ENCODE measurements at places on chromosomes 16 and 17. TPM values are rescaled to one million over a fixed set of nuclear protein-coding genes. Genes with fewer than 3 reads are reported as not detected.

DNA sequence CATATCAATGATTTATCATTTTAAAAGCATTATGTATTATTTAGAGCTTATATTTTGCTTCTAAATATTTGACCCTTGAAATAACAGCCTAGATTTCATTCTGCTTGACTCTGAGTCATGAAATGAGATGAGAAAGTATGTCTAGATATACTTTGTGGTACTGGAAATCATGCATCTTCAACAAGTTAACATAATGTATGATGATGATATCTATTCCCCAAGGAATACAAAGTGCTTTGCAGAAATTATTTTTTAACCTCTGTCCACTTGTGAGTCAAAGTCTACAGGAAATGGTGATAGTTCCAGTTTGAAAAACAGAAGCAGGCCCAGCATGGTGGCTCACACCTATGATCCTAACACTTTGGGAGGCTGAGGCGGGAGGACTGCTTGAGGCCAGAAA, 36.1 kb downstream of the GOSR1 start:
- H3K36me3 ChIP-seq: peaks cover 30% of the 10 kb centered on the region
- H3K4me3 ChIP-seq: no peak overlapping the region
- no peak overlapping the region for H3K27ac ChIP-seq

AATK gene
- 0.48 TPM for total RNA-seq

- H3K4me3 ChIP-seq: peak overlapping the region; percentile 87
- peak overlapping the region; percentile 80 for H3K27ac ChIP-seq
- no peak for DNase-seq
- H3K36me3 ChIP-seq: no peaks in the 10 kb centered on the region
- no peaks in the 10 kb centered on the region for H3K27me3 ChIP-seq
Observed at GRCh38 chr17:29591146-29591736, 1.7 kb upstream of the ANKRD13B start.

- H3K4me1 ChIP-seq: no peaks in the 10 kb centered on the region
- no peak for DNase-seq
- H3K4me3 ChIP-seq: no peak overlapping the region
- H3K27me3 ChIP-seq: peaks cover 4% of the 10 kb centered on the region
Observed at GRCh38 chr17:21425736-21426135, 49.6 kb downstream of the KCNJ12 start.

GRCh38 chr17:58416937-58417299, 416 bp downstream of the RNF43 start:
- H3K36me3 ChIP-seq: peaks cover 21% of the 10 kb centered on the region
- H3K27ac ChIP-seq: peak overlapping the region; percentile 79
- H3K4me3 ChIP-seq: peak overlapping the region; percentile 84
- peaks cover 51% of the 10 kb centered on the region for H3K4me1 ChIP-seq

DNA sequence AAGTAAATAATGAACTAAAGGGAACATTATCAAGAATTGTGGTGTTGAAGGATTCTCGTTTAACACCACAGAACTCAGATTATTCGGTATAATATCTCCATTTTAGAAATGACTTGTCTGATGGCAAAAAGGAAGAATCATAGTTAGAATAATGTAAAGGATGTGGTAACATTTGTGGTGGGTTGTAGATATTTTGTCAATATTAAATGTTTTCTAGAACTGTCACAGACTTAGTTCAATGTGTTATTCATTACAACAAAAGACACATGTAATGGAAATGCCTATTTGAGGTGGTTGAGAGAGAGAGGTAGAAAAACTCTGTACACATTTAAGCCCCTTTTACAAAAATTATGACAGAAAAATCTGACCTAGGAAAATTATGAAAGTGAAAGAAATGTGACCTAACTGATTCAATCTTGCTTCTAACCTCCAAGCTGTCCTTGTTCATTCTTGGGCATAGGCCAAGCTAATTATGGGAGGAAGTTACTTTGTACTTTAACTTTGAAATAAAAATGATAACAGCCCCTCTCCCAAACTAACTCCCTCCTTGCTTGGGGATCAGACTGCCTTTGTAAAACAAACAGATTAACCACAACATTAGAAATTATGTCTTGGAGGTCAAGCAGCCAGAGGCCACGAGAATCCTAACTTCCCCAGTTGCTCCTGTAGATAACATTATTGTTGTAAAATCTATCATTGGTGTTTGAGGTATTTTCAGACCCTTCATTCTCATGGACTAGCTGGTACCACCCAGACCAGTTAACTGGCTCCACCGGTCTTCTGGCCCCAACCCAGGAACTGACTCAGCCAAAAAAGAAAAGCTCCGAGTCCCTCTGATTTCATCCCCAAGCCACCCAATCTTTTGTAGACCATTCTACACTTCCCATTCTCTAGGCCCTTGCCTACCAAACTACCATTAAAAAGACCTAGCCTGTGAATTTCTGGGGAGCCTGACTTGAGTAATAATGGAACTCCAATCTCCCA, 1287.8 kb upstream of the CDH8 start:
- H3K36me3 ChIP-seq: no peaks in the 10 kb centered on the region
- no peaks in the 10 kb centered on the region for H3K27me3 ChIP-seq
- no peak overlapping the region for H3K27ac ChIP-seq
- H3K4me1 ChIP-seq: no peaks in the 10 kb centered on the region
- H3K4me3 ChIP-seq: no peak overlapping the region

GRCh38 chr17:68433911-68434508, 23.3 kb downstream of the WIPI1 start:
- peaks cover 41% of the 10 kb centered on the region for H3K36me3 ChIP-seq

IGFALS gene
- not detected for total RNA-seq

GRCh38 chr16:31641279-31641678, 113.6 kb downstream of the AHSP start:
- no peak overlapping the region for H3K4me3 ChIP-seq
- no peaks in the 10 kb centered on the region for H3K4me1 ChIP-seq
- H3K36me3 ChIP-seq: no peaks in the 10 kb centered on the region
- no peaks in the 10 kb centered on the region for H3K27me3 ChIP-seq

CLEC18A gene
- total RNA-seq: 0.43 TPM

SLC6A4 gene
- total RNA-seq: 0.02 TPM

DNA sequence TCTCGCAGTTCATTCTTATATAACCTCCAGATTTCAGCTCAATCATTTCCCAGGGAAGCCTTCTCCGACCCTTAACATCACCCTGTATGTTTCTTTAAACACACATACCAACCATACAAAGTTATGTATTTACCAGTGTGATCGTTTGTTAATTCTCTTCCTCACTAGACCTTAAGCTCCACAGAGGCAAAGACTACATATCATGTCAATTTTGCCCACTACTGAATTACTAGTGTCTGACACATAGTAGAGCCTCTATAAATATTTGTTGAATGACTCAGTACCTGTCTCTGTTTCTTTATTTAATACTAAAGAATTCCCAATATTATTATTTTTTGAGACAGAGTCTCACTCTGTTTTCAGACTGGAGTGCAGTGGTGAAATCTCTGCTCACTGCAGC, 137.2 kb downstream of the SHISA9 start:
- H3K27me3 ChIP-seq: no peaks in the 10 kb centered on the region
- H3K4me3 ChIP-seq: no peak overlapping the region
- H3K27ac ChIP-seq: no peak overlapping the region
- no peaks in the 10 kb centered on the region for H3K4me1 ChIP-seq
- no peak for DNase-seq

GRCh38 chr16:13155780-13156179, 254.4 kb downstream of the SHISA9 start:
- no peak overlapping the region for H3K27ac ChIP-seq
- no peaks in the 10 kb centered on the region for H3K36me3 ChIP-seq
- H3K27me3 ChIP-seq: no peaks in the 10 kb centered on the region
- no peaks in the 10 kb centered on the region for H3K4me1 ChIP-seq
- H3K4me3 ChIP-seq: no peak overlapping the region
- no peak for DNase-seq

- no peak overlapping the region for H3K4me3 ChIP-seq
- H3K4me1 ChIP-seq: no peaks in the 10 kb centered on the region
- H3K27me3 ChIP-seq: no peaks in the 10 kb centered on the region
- H3K36me3 ChIP-seq: no peaks in the 10 kb centered on the region
- DNase-seq: no peak
- H3K27ac ChIP-seq: no peak overlapping the region
Observed at GRCh38 chr16:64380751-64381150, 741.1 kb downstream of the CDH11 start.

GRCh38 chr17:65231662-65232335, 94.6 kb downstream of the RGS9 start:
- H3K27me3 ChIP-seq: no peaks in the 10 kb centered on the region
- no peak overlapping the region for H3K4me3 ChIP-seq
- peaks cover 67% of the 10 kb centered on the region for H3K4me1 ChIP-seq
- H3K36me3 ChIP-seq: no peaks in the 10 kb centered on the region

SLC12A3 gene
- not detected for total RNA-seq

- H3K27ac ChIP-seq: no peak overlapping the region
- no peaks in the 10 kb centered on the region for H3K4me1 ChIP-seq
- no peaks in the 10 kb centered on the region for H3K36me3 ChIP-seq
Observed at GRCh38 chr17:74059479-74060240, 143.8 kb upstream of the RPL38 start.

DNA sequence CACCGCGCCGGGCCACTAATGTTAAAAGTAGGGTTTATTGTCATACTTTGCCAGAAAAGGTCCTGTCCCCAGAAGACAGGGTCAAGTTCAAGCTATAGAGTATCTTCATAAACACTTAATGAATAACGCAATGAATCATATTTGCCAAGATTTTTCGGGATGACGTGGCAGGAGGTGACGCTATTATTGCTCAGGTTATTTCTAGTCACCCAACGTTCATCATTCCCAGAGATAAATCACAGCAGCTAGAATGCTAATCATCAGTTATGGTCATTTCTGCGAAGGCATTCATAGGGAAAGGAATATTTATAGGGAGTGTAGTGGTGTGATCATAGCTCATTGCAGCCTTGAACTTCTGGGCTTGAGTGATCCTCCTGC, 2.0 kb downstream of the TMC5 start:
- H3K27me3 ChIP-seq: peaks cover 11% of the 10 kb centered on the region
- no peaks in the 10 kb centered on the region for H3K4me1 ChIP-seq
- H3K36me3 ChIP-seq: no peaks in the 10 kb centered on the region
- no peak overlapping the region for H3K4me3 ChIP-seq

- no peaks in the 10 kb centered on the region for H3K4me1 ChIP-seq
- no peak for DNase-seq
- no peak overlapping the region for H3K4me3 ChIP-seq
- peaks cover 12% of the 10 kb centered on the region for H3K27me3 ChIP-seq
- no peaks in the 10 kb centered on the region for H3K36me3 ChIP-seq
Observed at GRCh38 chr17:41522301-41523224, 3.9 kb upstream of the KRT15 start.

GRCh38 chr17:34645594-34645993, 66.2 kb downstream of the TMEM132E start:
- no peak for DNase-seq
- H3K27ac ChIP-seq: no peak overlapping the region
- H3K4me3 ChIP-seq: no peak overlapping the region
- no peaks in the 10 kb centered on the region for H3K4me1 ChIP-seq
- H3K27me3 ChIP-seq: peaks cover 2% of the 10 kb centered on the region

FBXO39 gene
- total RNA-seq: 0.11 TPM

DNA sequence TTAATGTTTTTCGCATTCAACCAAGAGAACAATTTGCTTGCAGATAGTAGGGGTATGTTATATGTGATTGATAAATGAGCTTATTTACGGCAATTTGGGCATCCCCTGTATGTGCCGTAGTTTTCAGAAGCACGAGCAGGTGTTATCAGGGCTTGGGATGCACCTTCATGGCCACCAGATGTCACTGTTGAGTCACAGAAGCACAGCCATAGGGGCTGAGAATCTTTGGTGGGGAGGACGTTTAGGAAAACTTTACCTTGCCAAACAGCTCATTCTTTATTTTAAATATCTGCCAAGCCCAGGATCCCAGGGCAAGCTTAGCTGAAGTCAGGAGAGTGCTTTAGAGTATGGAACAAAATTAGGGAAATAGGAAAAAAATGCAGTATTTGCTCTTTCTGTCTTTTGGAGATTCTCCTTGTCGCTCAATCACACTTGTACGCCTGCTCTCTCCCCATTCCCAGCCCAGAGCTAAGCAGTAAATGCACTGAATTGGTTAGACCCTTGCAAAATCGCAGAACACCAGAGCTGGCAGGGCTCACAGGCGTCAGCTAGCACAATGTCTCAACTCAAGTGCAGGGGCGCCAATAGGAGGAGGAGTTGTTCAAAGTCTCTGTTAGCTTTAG, 93.6 kb upstream of the MPHOSPH6 start:
- H3K4me1 ChIP-seq: no peaks in the 10 kb centered on the region
- DNase-seq: peak; percentile 31
- H3K27ac ChIP-seq: no peak overlapping the region
- H3K27me3 ChIP-seq: peaks cover 4% of the 10 kb centered on the region
- H3K4me3 ChIP-seq: no peak overlapping the region

- no peak overlapping the region for H3K27ac ChIP-seq
- H3K4me1 ChIP-seq: no peaks in the 10 kb centered on the region
- H3K27me3 ChIP-seq: no peaks in the 10 kb centered on the region
- no peak overlapping the region for H3K4me3 ChIP-seq
- DNase-seq: no peak
- H3K36me3 ChIP-seq: no peaks in the 10 kb centered on the region
Observed at GRCh38 chr16:11401161-11402050, 56.1 kb downstream of the RMI2 start.

- H3K4me3 ChIP-seq: no peak overlapping the region
- H3K27ac ChIP-seq: no peak overlapping the region
- H3K36me3 ChIP-seq: no peaks in the 10 kb centered on the region
- no peaks in the 10 kb centered on the region for H3K27me3 ChIP-seq
Observed at GRCh38 chr17:70677783-70678647, 508.7 kb downstream of the KCNJ2 start.

- peaks cover 3% of the 10 kb centered on the region for H3K36me3 ChIP-seq
- H3K27ac ChIP-seq: no peak overlapping the region
- H3K4me3 ChIP-seq: no peak overlapping the region
Observed at GRCh38 chr16:88514526-88515232, 55.5 kb upstream of the ZC3H18 start.

GRCh38 chr16:31874366-31875111, 932 bp downstream of the ZNF267 start:
- DNase-seq: no peak
- no peaks in the 10 kb centered on the region for H3K27me3 ChIP-seq
- peaks cover 62% of the 10 kb centered on the region for H3K4me1 ChIP-seq
- H3K27ac ChIP-seq: peak overlapping the region; percentile 90
- peak overlapping the region; percentile 99 for H3K4me3 ChIP-seq

SULT1A2 gene
- 0.32 TPM for total RNA-seq

CCDC200 gene
- total RNA-seq: not detected

DNA sequence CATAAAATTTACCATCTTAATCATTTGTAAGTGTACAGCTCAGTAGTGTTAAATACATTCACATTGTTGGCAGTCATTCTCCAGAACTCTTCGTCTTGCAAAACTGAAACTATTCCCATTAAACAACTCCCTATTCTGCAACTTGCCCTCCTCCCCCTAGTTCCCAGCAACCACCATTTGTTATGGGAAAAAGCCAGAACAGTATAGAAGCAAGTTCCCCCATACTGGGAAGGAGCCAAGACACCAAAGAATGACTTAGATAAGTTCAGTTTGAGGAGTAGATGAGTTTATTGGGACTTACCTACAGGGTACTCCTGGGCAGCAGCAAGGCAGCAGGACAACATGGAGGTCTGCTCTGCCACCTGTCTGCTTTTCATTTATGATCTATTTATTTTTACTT, 39.3 kb upstream of the TEKT1 start:
- H3K27me3 ChIP-seq: peaks cover 9% of the 10 kb centered on the region
- H3K4me3 ChIP-seq: no peak overlapping the region
- no peak for DNase-seq
- H3K36me3 ChIP-seq: no peaks in the 10 kb centered on the region
- no peaks in the 10 kb centered on the region for H3K4me1 ChIP-seq

EVI2B gene
- 13.0 TPM for total RNA-seq

GRCh38 chr17:3935140-3935542, 18.9 kb upstream of the P2RX1 start:
- no peak overlapping the region for H3K27ac ChIP-seq
- H3K4me3 ChIP-seq: no peak overlapping the region
- no peak for DNase-seq

All from activated T-helper 2 cell treated with anti-CD3 and anti-CD28 coated beads, Interferon-gamma antibody, Interleukin-2, Interleukin-4, amounts not matched to agents 10 μg/mL and 5 μg/mL and 100 μg/mL, durations not matched to agents 14 hours and 24 hours and 36 hours (primary cell).